ENCODE measurements at places on chromosomes 16 and 17.
A peak's percentile ranks its signal among the peaks of the same experiment; 100 is the strongest.

GRCh38 chr16:10964039-10964890 is 19.9 kb downstream of the CLEC16A start:
- H3K36me3 ChIP-seq, result peaks cover 25% of the 10 kb centered on the region
- H3K27ac ChIP-seq, result peak overlapping the region; percentile 16
- peaks cover 23% of the 10 kb centered on the region for H3K4me1 ChIP-seq
- peak overlapping the region; percentile 25 for H3K4me3 ChIP-seq

- no peak overlapping the region for H3K4me3 ChIP-seq
- H3K4me1 ChIP-seq, result no peaks in the 10 kb centered on the region
- no peak for DNase-seq
- H3K36me3 ChIP-seq, result peaks cover 1% of the 10 kb centered on the region
- H3K27me3 ChIP-seq, result peaks cover 45% of the 10 kb centered on the region
Observed at GRCh38 chr16:54398986-54399385, 112.4 kb upstream of the IRX3 start.

DNA sequence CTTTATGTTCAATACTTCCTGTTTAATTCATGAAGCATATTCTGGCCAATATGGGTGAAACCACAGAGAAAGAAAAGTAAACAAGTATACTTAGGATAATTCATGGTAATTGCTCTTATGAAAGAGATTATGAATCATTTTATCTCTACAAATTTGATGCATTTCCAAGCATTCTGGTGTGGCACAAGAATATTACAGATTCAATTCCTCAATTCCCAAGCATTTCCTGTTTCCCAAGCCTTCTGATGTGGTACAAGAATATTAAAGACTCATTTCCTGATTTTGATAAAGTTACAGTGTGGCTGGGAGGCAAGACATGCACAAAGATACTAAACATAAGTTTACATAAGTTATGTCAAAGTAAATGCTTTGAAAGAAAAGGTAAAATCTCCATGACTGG is 126.1 kb upstream of the NUDT7 start:
- no peaks in the 10 kb centered on the region for H3K36me3 ChIP-seq
- no peak overlapping the region for H3K4me3 ChIP-seq
- no peak for DNase-seq
- no peak overlapping the region for H3K27ac ChIP-seq

DNA sequence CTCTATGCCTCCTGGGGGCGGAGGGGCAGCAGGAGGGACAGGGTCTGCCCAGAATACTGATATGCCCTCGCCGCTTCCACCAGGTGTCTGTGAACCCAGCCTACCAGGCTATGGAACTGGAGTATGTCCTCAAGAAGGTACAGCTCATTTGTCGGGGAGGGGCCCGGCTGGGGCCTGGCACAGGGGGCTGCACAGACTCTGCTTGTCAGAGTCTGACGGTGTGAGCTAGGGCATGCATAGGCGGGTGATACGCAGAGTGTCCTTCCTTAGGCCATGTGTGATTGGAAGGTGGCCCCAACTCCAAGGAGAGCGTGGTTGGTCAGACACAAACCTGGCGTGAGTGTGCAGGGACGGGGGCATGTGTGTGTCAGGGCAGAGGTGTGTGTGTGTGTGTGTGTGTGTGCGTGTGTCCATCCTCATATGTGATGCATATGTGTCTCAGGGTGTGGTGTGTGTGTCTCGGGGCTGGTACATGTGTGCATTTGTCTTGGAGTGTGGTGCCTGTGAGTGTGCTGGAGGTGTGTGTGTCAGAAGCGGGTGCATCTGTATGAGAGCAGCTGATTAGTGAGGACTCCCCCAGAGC is 7.0 kb downstream of the CHAD start:
- peaks cover 11% of the 10 kb centered on the region for H3K27me3 ChIP-seq
- H3K27ac ChIP-seq, result no peak overlapping the region
- DNase-seq, result no peak
- H3K4me1 ChIP-seq, result peaks cover 2% of the 10 kb centered on the region
- no peak overlapping the region for H3K4me3 ChIP-seq

- H3K27me3 ChIP-seq, result peaks cover 48% of the 10 kb centered on the region
- H3K4me3 ChIP-seq, result no peak overlapping the region
- no peak for DNase-seq
- H3K36me3 ChIP-seq, result peaks cover 2% of the 10 kb centered on the region
- no peaks in the 10 kb centered on the region for H3K4me1 ChIP-seq
Observed at GRCh38 chr16:86379505-86379846, 130.9 kb upstream of the FOXF1 start.
